Stimulated activated CD8-positive, alpha-beta memory T cell treated with anti-CD3 and anti-CD28 coated beads, Interleukin-15, amount 100 ng/mL, for 48 hours (primary cell): ENCODE measurements at places on chromosomes 1 and 21.

DNA sequence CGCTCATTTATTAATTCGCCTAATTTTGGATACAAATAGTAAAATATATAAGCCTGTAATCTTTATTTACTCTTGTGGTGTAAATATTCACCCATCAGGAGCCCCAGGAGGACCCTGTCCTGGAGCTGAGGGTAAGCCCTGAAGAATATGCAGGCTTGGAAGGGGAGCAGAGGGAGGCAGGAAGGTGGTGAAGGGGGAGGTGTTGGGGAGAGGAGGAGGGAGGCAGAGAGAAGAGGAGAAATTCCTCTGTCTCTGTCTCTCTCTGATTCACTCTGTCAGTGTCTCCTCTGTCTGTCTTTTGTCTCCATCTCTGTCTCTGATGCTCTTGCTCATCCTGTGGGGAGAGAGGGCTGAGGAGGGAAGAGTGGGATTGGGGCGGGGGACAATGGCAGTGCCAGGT lies 2.8 kb upstream of the C4BPB start:
- DNase-seq = no peak

DNA sequence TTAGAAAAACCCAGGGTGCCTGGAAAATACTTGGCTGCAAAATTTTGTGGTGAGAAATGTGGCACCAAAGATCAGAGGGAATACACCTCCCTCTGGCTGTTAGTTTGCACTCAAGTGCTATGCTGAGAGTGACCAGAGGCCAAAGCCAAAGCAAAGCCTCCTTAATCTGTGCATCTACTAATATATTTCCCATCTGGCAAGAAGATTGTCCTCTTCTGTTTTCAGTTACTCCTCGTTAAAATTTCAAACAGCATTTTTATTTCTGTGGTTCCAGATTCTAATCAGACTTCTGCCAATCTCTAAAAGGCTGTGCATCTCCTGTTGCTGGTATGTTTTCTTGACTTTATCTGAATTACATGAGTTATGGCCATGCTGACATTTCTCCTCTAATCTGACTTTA lies 327.4 kb downstream of the TBX15 start:
- DNase-seq = no peak

- no peak for DNase-seq
These were observed 202.9 kb downstream of the NCAM2 start for GRCh38 chr21:21200939-21201615.

GRCh38 chr1:91804546-91805023 lies 81.4 kb downstream of the TGFBR3 start:
- DNase-seq = peak; percentile 76

- DNase-seq = no peak
These were observed 2143.9 kb downstream of the MRPL39 start for GRCh38 chr21:23463365-23463764.

GRCh38 chr1:95506736-95507414 lies 272.9 kb downstream of the RWDD3 start:
- no peak for DNase-seq

GRCh38 chr1:220873087-220873486 lies 6.2 kb upstream of the HLX start:
- no peak for DNase-seq
